ENCODE measurements at places on chromosomes 7 and 10.

- DNase-seq, result no peak
Measured at GRCh38 chr7:17041324-17041723, 159.5 kb upstream of the AGR3 start.

- no peak for DNase-seq
Measured at GRCh38 chr10:62735464-62736167, 68.9 kb upstream of the ADO start.

- no peak for DNase-seq
Measured at GRCh38 chr7:18538554-18539250, 43.2 kb downstream of the HDAC9 start.

GRCh38 chr7:5635006-5635405, 146.5 kb downstream of the RNF216 start:
- DNase-seq, result no peak

GRCh38 chr7:45696476-45696875, 122.3 kb downstream of the ADCY1 start:
- DNase-seq, result no peak
